ENCODE measurements at places on chromosomes 2 and 18.

GRCh38 chr2:159612255-159612901, 4.0 kb downstream of the BAZ2B start:
- DNase-seq, result no peak

DNA sequence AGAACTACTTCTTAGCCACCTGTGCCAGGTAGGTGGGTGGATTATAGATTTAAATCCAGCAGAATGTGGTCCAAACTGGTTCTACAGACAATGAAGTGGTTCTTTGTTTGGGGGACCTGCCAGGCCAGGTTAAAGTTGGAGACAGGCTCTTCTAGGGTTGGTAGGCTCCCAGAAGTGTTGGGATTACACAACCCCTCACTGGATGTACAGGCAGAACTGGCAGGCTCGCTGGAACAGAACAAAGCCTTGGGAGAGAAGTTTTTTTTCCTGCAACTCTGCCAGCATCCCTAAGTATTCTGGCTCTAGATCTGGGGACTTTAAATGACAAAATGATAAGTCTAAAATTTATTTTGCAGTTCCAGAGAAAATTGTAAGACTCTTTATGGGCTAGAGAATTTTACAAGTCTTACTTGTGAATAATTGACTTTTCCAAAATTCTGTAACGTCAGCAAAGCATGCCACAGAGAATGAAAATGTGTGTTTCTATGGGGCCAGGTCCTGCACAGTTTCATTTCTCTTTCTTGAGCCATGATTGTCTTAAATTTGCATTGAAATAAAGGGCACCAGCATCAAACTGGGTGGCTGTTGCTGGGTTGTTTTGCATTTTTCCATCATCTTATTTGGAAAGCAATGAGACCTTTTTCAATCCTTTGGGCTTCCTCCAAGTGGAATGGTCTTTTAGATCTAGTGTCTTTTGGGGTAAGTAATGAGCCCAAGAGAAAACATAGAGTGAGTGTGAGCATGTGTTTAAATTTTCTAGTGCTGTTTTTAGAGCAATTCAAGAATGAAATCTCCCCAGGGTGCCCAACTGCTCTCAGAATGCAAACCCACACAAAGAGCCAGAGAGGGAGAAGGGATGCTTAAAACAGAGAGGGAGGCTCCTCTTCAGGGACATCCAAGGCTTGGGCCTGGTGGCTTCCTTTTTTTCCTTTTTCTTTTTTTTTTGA, 32.4 kb upstream of the ATL2 start:
- no peak for DNase-seq

- DNase-seq, result no peak
Observed at GRCh38 chr2:149021761-149022160, 16.7 kb upstream of the LYPD6B start.

DNA sequence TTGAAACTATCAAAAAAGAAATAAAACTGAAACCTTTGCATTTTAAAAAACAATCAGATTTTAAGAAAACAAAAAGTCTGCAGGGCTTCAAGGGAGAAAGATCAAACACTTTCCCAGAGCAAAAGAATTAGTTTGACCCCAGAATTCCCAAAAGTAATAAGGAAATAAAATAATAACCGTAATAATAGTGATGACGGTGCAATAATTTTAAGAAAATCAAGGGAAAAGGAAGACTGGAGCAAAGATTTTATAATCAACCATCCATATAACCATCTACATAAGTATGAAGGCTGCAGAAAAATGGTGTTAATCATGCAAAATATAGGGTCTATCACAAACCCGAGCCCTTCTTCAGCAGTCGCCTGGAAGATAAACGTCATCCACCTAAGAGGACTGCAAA, 634.8 kb downstream of the GALR1 start:
- DNase-seq, result no peak

GRCh38 chr18:31973929-31974546, 31.1 kb upstream of the TRAPPC8 start:
- no peak for DNase-seq

DNA sequence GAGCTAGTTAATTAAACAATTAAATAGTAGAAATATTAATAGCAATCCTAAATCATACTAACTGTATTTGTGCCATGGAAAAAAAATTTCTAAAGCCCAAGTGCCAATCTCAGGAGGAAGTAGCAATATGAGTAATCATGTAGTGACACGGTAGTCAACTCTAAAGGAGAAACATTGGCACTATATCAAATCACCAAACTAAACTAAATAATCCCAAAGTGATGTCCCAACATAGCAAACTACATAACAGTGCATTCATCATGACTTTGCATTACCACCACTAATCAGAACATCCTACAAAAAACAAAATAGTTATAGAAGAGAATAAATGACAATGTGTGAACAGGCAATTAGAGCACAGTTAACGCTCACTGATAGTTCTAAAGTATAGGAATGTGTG, 195.1 kb downstream of the EXOC6B start:
- DNase-seq, result no peak

DNA sequence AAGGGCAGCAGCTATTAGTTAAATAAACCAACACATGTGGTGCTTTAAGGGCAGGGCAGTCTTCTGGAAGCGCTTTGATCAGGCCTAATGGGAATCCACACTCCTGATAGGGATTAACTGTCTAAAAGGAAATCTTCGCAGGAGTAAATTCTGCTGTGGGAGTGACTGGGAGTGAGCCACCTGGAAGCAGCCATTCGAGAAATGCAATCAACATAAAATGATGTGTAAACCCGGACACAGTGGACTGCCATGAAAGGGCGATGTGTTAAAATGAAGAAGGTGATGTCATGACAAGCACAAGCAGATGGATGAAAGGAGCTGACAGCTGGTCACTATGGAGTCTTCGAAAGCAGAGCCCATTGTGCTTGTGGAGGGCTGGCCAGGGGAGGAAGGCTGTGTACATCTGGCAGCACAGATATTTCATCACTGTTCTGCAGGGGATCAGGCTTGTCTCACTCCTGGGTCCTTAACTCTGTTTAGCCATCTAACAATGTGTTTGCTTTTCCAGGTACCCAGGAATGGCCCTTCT, 24.8 kb upstream of the GALNT14 start:
- no peak for DNase-seq

DNA sequence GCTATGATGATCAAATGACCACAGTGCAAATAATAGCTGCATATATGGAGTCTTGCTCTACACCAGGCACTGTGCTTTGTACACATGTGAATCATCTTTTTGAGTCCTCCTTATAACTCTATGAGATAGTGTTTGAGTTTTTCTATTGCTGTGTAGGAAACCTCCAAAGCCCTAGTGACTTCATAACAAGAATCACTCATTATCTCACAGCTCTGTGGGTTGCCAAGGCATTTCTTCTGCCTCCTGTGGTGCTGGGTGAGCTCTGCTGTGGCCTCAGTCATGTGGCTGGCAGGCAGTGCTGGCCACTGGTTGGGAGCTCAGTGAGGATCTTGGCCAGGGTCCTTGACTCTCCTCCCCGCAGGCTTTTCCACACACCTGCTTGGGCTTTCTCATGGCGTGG, 153.4 kb downstream of the CAPN13 start:
- DNase-seq, result no peak

- DNase-seq, result peak; percentile 57
Observed at GRCh38 chr2:71070294-71071093, 2.0 kb downstream of the NAGK start.

GRCh38 chr2:67304300-67304890, 92.7 kb upstream of the ETAA1 start:
- no peak for DNase-seq

DNA sequence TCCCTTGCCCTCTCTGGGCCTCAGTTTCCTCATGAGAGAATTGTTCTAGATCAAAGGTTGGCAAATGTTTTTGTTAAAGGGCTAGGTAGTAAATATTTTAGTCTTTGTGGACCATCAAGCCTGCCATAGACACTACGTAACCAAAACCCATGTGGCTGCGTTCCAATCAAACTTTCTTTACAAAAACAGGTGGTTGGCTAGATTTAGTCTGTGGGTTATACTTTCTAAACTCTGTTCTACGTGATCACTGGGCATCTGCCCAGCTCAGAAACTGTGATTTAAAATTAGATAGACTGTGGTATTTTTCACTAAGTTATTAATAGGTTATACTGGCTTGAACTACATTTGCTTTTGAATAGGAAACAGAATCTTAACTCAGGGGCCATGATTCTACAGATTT, 149.8 kb upstream of the DCC start:
- DNase-seq, result no peak

- DNase-seq, result peak; percentile 92
Observed at GRCh38 chr18:51211552-51211951, 14.1 kb upstream of the MEX3C start.

GRCh38 chr18:79315596-79315995, 80.1 kb upstream of the NFATC1 start:
- no peak for DNase-seq

- DNase-seq, result no peak
Observed at GRCh38 chr2:69619725-69620124, 23.8 kb downstream of the AAK1 start.

GRCh38 chr2:231680992-231681852, 27.1 kb upstream of the PTMA start:
- peak; percentile 63 for DNase-seq

DNA sequence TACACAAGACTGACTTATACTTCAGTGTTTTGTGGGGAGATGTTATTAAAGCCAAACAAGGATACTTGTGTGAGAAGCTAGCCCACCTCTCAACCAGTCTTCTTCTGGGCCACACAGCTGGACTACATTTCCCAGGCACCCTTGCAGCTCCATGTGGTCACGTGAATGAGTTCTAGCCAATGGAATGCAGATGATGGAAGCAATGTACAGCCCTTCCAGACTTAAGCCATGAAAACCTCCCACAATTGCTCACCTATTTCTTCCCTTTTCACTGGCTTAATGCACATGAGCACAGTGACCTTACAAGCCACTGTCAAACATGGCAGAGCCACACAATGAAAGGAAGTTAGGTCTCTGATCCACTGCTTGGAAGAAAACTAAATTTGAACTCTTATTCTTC, 20.4 kb upstream of the FEZ2 start:
- peak; percentile 45 for DNase-seq

DNA sequence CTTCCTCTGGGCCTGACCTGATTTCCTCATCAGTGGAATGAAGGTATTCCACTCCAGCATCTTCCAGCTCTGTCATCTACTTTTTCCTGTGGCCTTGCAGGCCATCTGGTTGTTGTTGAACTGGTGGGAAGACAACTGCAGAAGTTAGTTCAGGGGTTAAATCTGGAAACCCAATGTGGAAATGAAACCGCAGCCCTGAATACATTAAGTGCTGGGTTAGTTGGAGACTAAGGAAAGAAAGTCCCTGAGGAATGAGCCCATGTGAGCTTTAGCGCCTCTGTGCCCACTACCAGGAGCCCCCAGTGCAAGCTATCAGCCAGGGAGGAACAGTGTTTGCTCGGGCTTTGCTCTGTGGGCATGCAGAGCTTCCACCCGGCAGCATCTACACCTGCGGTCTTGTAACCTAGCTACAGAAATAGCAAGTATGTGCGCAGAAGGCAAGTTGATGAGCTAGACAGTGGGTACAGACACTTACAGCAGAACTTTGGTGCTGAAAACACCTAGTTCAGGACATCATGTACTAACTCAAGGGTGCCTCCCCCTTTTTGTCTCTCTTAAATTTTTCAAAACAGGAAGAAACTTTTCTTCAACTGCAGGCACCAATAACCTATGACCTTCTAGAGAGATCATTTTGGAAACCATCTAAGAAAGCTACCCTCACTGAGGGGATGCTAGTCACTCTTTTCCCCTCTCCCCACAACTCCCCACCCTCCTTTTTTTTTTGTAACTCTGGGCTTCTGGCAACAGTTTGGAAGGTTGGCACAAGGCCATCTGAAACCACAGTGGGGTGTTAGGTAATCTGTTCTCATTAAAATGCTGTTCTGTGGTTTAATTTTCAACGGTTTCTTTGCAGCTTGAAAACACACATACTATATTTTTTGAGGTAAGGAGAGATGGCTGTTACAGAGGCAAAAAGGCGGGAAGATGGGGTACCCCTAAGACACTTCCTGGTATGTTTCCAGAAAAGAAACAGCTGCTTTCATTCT, 18.3 kb upstream of the CXCR4 start:
- no peak for DNase-seq

DNA sequence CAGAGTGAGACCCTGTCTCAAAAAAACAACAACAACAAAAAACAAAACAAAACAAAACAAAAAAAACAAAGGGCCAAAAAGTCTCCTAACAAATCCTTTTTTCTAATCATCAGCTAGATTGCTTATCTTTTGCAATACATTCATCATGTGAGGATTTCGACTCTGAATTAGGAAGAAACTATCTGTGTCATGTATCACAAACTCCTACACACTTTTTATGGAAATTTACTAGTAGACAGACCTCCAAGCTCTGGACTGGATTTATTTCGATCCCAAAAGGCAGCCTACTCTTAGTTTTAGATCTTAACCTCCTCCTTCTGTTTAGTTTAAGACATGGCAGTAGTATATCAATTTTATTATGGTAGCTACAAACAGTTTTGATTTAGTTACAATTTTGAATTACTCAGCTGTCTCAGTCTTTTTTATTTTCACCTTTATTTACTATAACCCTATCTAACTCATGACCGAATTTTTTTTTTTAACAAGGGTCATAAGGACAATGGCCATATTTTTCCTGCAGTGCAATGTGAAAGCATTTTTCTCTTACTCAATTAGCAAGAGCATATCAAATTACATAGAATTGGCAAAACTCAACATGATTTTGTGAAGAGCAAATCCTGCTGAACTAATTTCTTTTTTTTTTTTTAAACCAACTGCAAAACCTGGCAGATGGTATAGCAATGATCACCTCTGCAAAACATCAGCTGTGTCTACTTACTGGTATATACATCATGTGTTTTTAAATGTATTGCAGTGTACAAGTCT, 10.7 kb upstream of the CCDC88A start:
- DNase-seq, result no peak

DNA sequence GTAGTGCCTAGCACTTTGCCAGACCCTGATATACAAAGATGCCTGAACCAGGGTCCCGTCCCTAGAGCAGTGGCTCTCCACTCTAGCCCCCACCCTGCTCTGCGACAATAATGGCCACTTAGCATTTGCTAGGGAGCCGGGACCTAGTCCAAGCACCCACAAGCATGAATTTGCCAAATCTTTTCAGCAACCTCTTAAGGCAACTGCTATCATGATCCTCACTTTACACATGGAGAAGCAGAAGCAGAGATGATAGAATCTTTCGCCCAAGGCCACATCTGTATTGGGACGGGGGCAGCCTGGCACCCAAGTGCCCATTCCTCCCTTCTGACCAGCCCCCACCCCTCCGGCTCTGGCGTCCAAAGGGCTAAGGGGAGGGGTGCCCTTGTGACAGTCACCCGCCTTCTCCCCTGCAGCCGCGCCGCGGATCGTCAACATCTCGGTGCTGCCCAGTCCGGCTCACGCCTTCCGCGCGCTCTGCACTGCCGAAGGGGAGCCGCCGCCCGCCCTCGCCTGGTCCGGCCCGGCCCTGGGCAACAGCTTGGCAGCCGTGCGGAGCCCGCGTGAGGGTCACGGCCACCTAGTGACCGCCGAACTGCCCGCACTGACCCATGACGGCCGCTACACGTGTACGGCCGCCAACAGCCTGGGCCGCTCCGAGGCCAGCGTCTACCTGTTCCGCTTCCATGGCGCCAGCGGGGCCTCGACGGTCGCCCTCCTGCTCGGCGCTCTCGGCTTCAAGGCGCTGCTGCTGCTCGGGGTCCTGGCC, 13.0 kb downstream of the SIGLEC15 start:
- no peak for DNase-seq

GRCh38 chr2:196516564-196516963, 123.0 kb upstream of the CCDC150 start:
- no peak for DNase-seq
